ENCODE measurements at places on chromosomes 3 and 15.

DNA sequence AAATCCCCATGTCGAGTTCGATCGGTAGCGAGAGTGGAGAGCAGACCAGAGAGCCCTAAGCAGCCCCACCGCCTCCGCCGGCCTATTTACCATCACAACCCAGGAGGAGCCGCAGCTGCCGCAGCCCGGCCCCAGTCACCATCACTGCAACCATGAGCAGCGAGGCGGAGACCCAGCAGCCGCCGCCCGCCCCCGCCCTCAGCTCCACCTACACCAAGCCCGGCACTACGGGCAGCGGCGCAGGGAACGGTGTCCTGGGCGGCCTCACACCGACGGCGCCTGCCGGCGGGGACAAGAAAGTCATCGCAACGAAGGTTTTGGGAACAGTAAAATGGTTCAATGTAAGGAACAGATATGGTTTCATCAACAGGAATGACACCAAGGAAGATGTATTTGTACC is 89.5 kb upstream of the TPM1 start:
- DNase-seq = no peak

GRCh38 chr3:48563382-48563918 is at the start of gene UCN2:
Gene UCN2, minus strand, starts transcription at chr3:48563781. Its CDS starts 657 bp downstream, at chr3:48563124.
- peak; percentile 25 for DNase-seq

- DNase-seq = peak; percentile 92
Observed at GRCh38 chr3:123028233-123028828, 768 bp upstream of the SEMA5B start.

DNA sequence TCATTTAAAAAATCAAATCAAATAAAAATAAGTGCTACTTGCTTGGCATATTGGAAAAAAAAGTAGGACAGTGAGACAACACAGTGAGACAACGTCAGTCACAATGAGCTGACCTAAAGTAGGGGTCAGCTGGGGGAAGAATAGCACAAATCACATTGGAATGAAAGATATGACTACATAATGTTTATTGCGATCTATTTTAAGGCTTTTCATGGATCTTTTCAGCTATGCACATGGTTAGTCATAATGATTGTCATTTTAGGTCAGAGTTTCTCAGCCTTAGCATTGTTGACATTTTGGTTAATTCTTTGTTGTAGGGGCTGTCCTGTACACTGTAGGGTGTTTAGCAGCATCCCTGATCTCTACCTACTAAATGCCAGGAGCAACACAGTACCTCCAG is 44.5 kb downstream of the CMSS1 start:
- peak; percentile 56 for DNase-seq

DNA sequence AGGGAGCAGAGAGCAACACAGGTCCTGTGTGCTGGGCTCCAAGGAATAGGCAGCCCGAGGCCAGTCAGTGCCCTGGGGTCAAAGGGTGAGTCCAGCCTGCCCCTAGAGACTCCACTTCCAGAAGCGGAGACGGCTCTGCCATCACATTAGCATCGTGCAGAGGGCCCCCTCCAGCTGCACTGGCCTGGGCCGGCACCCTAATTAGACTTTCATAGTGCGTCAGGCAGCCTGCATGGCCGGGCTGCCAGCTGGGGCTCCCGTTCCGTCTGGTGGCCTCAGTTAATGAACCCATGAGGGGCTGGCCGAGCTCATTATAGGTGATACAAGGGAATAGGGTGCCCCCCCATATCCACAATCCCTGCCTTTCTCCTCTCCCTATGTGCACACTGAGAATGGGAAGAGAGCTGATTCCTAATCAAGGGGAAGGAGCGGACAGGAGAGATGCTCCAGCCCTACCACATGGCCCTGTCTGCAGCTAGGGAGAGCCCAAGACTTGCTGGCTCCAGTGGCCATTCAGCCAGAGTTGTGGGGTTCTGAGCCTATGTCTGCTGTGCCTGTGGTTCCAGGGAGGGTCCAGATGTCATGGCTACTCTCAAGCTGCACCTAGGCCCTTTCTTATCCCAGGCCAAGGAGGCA is 128.0 kb downstream of the SRGAP3 start:
- DNase-seq = no peak

- DNase-seq = no peak
Observed at GRCh38 chr3:173214576-173214975, 73.5 kb upstream of the SPATA16 start.

DNA sequence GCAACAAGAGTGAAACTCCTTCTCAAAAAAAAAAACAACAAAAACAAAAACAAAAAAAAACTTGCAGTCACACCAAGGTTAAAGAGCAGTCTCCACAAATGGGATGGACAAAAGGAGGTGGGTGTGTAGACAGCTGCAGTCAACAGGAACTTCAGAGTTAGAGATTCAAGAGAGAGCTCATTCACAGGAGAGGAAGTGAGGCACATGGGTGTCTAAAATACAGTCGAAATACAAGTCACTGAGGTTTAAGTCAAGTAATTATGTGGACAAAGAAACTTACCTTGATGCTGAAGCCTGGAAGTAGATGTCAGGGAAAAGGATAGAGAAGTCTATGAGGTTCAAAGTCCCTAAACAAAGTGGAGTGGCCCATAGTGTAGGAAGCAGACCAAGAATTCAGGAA is 14.8 kb downstream of the MRPS11 start:
- no peak for DNase-seq

DNA sequence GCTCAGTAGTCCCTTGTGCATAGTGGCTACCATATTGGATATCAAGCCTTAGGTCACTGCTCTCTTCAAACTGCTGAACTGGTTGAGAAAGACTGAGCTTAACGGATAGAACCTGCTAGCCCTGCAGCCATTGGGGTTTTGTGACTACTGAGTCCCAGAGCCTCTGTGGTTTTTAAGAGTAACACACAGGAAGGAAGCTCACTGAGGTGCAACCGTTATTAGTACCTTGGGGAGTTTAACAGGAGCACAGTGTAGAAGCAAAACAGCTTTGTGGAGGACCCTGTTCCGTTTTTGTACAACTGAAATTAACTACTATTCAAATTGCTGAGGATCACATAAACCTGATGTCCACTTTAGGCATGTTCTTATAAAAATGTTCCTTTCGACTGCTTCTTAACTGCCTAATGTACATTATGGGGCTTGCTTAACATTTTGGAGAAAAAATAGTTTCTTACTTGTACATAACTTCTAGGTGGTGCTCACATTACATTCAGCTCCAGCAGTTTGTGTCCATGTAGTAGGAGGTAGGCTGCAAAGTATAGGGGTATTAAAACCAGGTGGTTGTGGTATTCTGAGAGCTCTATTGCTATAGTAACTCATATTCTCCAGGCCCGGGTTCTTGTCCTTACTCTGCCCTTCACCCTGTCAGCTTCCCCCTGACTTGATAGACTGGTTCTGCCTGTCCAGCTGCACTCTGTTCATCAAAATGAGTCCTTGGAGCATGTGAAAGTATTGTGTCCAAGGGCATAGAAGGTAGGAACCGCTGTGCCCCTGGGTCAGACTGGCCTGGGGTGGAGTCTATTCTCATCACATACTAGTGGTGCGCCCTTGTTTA is 17.3 kb downstream of the PXK start:
- DNase-seq = no peak

GRCh38 chr3:133424937-133425869 is 25.3 kb downstream of the BFSP2 start:
- no peak for DNase-seq

DNA sequence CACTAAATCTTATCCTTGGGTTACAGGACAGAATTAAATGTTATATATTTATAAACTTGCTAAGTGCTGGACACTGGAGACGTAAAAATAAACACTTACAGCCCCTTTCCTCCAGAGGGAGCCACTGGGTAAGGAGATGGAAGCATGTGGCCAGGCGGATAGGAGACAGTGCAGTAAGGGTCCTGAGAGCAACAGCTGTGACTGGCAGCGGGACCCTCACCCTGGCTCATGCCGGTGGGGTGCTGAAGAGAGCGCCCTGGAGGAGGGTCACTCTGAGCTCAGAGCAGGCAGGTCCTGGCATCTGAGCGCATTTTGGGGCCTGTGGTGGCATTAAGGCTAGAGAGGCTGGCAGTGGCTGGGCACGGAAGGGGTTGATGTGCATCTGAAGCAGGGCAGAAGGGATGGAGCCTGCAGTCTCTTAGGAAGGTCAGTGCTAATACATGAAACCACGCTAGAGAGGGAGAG is 16.0 kb downstream of the SEC61A1 start:
- DNase-seq = peak; percentile 47

DNA sequence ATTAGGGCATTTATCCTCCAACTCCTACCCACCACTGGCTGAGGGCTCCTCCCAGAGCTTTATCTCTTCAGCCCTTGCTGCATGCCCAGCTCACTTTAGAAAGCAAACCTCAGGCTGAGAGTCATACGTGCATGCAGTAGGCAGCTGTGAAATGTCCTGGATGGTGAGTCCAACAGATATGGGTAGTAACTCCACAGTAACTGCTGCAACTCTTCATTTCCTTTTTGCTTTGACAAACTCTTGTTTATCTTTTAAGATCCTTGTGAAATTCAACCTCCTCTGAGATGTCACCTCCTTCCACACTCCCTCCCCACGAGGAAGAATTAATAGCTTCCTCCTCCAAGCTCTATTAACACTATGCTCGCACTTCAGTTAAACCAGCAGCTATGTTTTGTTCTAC is 35.9 kb upstream of the CTNNB1 start:
- peak; percentile 76 for DNase-seq

GRCh38 chr3:180093535-180093934 is 56.8 kb upstream of the PEX5L start:
- no peak for DNase-seq

DNA sequence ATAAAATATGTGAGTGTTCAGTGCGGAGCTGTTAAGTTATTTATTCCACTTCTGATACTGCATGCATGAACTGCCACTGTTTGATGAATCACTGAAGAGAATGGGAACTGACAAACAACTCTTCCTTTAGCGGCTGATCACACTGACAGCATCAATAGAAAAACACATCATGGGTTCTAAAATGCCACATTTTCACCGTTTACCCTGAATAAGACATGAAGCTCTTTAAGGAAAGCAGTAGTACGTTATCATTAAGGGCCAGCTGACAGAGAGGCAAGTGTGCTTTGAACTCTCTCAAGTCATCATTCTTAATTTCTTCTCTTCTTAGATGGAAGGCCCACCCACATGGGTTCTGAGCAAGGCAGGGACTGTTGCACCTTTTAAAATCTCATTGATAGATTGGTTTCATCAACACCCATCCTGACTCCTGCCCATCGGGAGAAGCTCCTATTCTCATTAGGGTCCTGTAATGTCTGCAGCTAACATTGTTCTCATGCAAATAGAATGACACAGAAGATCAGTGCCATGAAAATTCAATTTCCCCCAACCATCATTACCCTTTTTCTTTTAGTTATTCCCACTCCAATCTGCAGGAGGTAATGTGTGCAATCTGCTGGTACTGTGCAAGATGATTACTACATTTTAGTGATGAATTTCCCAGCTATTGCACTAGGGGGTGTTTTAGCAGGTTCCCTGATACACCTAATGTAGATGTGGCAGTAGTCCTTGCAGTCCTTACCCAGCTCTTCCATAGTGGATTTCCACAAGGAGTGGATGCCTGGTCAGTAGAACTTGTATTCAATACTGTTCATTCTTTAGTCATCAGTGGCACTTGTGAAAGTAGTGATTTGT is 119.1 kb downstream of the ROBO2 start:
- no peak for DNase-seq

DNA sequence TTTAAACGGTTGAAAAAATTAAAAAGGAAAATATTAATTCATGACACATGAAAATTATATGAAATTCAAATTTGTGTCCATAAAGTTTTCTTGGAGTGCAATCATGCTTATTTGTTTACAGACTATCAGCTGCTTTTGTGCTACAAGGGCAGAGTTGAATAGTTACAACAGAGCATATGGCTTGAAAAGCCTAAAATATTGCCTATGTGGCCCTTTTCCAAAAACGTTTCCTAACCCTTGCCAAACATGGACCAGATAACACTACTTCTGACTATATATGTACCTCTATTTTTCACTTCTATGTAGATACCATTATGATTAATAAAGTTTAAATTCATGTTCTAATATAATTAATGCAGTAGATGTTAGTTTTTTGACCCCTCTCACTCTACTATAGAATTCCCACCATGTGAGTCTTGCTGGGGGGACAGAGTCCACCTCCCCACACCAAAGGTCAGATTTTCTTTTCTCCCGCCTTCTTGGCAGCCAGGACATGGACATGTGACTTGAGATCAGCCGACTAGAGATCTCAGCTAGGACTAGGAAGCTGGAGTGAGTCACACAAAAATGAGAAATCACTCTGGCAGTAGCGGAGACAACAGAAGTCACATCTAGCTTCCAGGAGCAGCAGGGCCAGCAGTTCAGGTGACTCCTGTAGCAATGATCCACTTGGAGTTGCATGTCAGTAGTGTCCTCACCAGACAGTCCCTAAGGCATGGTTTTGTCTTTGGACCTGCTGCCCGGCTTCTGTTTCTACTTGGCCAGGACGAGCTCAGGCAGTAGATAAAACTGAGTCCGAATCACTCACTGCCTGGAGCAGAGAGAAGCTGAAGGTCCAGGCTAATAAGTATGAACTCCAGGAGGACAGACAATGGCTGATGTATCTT is 22.4 kb downstream of the CIAO2A start:
- peak; percentile 88 for DNase-seq

GRCh38 chr3:184133840-184134745 is 1.1 kb upstream of the EIF2B5 start:
- DNase-seq = peak; percentile 81

GRCh38 chr3:117788061-117788460 is 1078.5 kb downstream of the TUSC7 start:
- DNase-seq = no peak

DNA sequence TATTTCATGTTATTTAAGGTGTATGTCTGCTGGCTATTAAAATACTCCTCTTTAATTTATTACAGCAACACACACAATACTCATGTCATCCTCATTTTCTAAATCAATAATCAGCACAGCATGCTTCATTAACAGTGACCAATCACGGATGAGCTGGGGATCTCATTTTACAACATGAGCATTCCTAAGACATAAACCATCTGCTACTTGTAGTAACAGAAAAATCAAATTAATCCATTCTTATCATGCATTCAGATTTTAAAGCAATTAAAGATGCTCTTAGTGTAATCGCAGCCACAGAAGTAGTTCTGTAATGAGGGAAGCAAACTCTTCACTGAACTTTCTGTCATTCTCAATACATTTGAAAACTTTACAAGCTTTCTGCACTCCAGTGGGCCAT is 191.1 kb downstream of the TBC1D5 start:
- DNase-seq = no peak

DNA sequence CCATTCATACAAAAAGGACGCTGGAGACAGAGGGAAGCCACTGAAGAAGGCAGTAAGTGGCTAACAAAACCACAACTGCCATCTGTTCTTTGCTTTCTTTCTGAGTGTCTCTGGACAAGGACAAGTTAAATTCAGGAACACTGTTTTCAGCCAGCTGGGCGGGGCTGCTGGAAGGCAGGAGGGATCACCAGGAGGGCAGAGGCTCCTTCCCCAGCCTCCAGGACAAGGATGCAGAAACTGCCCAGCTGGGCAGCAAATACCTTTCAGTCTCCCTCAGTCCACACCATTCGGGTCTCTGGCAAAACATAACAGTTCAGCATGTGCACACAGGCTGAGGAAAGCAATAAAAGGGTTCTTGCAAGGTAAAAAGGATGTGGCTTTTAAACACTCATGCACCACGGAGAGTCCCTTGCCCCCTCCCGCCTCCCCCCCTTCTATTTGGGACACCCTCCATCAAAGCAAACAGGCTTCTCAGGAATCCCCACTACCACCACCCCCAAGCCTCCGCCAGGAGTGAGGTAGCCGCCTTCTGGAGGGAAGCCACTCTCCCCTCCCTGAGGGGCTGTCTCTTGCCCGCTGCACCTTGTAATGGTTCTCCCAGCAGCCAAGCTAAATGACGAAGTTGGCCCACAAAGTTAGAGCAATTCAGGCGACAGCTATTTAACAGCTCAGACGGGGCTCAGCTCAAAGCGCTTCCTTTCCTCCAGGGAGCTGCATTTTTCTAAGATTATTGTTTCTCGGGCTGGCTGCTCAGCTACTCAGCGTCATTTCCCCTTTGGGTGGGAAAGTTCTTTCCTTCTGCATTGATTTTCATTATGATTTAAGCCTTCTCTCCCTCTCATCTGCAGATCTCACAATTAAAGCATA is 3.8 kb downstream of the HEG1 start:
- DNase-seq = peak; percentile 45
